ENCODE measurements at places on chromosomes 3 and 15. TPM values are rescaled to one million over a fixed set of nuclear protein-coding genes. Genes with fewer than 3 reads are reported as not detected.

The EHD4 gene
- 8.1 TPM for polyA plus RNA-seq

The CELSR3 gene
- polyA plus RNA-seq = 6.3 TPM

DNA sequence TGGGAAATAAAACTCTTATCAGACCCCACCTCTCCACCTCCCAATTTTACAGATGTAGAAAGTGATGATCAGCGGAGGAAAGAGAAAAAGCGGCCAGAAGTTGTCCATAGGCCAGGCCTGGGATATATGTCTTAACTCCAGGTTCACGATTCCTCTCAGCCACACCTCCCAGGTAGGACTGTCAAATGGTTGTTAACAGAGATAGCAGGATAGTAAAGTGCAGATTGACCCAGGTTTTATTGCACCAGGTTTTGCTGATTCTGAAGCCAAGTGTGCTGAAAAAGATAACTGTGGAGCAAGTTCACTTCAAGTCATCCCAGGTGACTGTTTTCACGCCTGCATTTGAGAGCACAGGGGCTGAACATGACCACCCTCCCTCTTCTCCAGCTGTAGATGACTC lies 36.1 kb downstream of the LSM3 start:
- no peak for DNase-seq

- no peak for DNase-seq
Measured at GRCh38 chr3:16332904-16333426, 68.0 kb downstream of the OXNAD1 start.

DNA sequence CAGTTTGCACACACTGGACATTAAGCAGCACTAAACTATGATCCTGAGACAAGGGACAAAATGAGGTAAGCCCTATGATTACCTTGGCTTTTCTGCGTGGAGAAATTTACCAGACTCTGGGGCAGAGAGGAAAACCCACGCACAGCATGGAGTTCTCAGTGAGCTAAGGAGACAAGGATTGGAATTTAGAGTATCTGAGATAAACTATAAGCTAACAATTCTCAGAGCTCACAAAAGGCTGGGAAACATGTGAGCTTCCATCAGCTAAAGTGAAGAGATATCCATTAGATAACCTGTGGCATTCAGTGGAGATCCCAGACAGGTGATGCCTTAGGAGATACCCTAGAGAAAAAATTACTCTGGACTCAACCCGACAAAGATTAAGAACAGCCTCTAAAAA lies 48.7 kb downstream of the NBEAL2 start:
- DNase-seq = no peak

Measured in pancreas (tissue), 10 donors.